Thyroid gland (tissue), 4 donors: ENCODE measurements at places on chromosomes 6 and 20. TPM values are rescaled to one million over a fixed set of nuclear protein-coding genes. Genes with fewer than 3 reads are reported as not detected.

Gene HELZ2
- 40.6 TPM for total RNA-seq

Gene SLC24A3
- total RNA-seq, result 4.0 TPM

DNA sequence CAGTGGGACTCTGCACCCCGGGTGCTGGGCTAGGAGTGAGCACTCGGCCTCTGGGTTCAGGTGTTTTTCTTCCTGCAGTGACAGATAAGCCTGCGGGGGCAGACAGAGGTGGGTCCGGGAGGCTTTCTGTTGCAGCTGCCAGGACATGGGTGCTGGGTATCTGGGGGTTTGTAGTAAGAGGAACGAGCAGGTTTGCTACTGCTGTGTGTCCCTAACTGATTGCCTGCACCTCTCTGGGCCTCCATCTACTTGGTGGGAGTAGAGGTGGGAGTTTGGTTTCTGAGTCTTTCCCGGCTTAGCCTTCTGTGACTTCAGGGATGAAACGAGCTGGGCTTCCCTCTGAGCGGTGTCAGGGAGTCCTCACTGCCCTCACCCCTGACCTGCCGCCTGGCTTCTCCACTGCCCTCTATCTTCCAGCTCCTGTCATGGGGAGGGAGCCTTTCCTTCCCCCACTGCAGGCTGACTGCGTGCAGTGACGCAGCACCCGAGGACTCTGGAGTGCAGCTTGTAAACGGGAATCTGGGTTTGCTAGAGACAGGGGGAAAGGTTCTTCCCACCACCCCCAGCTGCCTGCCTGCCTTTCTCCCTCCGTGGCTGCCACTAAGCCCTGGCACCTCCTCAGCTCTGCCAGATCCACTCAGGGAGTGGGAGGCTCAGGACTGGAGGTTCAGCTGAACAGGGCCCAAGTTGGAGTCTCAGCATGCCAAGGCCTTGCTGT, 6.7 kb downstream of the DLGAP4 start:
- no peaks in the 10 kb centered on the region for H3K27me3 ChIP-seq
- H3K27ac ChIP-seq, result no peak overlapping the region
- no peaks in the 10 kb centered on the region for H3K4me1 ChIP-seq
- H3K4me3 ChIP-seq, result no peak overlapping the region
- DNase-seq, result no peak
- H3K36me3 ChIP-seq, result no peaks in the 10 kb centered on the region

- H3K36me3 ChIP-seq, result no peaks in the 10 kb centered on the region
- no peak for DNase-seq
- no peaks in the 10 kb centered on the region for H3K4me1 ChIP-seq
- H3K27ac ChIP-seq, result no peak within 1 kb of the TSS
Measured at GRCh38 chr6:49499623-49500022, at the start of gene GLYATL3. Gene GLYATL3 (plus strand): TSS chr6:49499923. CDS start chr6:49511991, 12,068 bp downstream.

DNA sequence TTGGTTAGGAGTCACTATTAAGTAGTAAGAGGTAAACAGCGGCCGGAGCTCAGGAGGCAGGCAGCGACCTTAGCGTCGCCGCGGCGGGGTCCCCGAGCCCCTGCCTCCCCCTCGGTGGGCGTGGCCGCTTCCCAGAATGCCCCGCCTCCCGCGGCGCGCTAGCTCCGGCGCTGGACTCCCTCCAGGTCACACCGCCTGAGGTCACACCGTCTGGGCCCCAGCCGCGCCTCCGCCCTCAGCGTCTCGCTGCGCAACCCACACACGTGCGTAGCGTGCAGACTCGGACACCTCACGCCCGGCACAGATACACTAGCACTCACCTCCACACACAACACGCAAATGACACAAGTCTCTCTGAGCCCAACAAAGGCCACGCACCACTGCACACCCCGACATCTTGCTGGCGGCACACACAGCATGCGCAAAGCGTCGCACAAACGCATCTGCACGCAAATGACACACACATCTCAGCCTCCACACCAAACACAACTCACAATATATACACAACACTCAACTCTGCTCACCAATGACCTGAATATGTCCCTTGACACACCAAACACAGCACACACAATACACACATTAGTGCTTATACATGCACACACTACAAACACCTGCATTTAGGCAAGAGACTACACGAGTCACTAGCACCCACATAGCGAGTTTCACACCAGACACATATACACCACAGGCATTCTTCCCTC, 17.6 kb upstream of the CDKN1A start:
- peaks cover 9% of the 10 kb centered on the region for H3K4me1 ChIP-seq
- DNase-seq, result peak; percentile 59
- H3K4me3 ChIP-seq, result no peak overlapping the region

GRCh38 chr6:41560431-41561192, 14.4 kb downstream of the FOXP4 start:
- H3K27me3 ChIP-seq, result no peaks in the 10 kb centered on the region
- H3K27ac ChIP-seq, result no peak overlapping the region
- H3K4me1 ChIP-seq, result peaks cover 59% of the 10 kb centered on the region

DNA sequence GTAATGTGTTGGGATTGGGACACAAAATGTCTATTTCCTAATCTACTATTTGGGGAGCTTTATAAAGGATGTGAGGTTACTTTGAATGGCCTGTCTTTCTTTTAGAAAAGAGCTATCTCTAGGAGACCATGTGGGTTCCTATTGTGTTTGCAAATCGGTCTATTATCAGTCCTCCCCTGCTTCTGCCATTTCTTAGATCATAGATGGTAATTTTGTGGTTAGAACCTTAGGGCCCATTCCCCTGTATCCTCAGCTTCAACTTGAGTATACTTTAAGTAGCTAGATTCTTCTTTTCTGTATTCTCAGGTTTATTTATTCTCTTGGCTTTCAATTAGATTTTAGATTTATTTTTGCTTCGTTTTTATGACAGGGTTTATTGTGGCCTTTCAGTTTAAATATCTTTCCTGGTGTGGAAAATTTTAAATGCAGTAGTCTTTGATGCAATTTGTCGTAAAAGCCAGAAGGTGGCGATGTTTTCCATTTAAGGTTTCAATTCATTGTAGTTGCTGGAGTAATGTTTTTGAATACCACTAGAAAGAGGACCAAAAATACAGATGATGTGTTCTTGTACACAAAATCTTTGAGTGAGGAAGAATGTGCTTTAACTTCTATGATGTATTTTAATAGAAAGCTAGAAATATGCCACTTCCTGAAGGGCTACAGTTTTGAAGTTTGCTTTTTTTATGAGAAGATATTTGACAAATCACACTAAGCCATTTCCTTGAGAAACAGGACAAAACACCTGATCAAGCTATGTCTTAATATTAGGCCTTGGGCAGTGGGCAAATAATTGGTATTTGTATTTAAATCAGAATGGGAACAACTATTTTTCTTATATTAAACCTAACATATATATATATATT, 20.3 kb downstream of the TBPL1 start:
- no peak overlapping the region for H3K4me3 ChIP-seq
- no peaks in the 10 kb centered on the region for H3K36me3 ChIP-seq
- H3K4me1 ChIP-seq, result peaks cover 6% of the 10 kb centered on the region
- no peak for DNase-seq
- no peaks in the 10 kb centered on the region for H3K27me3 ChIP-seq
- no peak overlapping the region for H3K27ac ChIP-seq

- H3K4me3 ChIP-seq, result no peak overlapping the region
- no peaks in the 10 kb centered on the region for H3K27me3 ChIP-seq
- H3K36me3 ChIP-seq, result no peaks in the 10 kb centered on the region
- no peak overlapping the region for H3K27ac ChIP-seq
- H3K4me1 ChIP-seq, result peaks cover 3% of the 10 kb centered on the region
- no peak for DNase-seq
Measured at GRCh38 chr6:107509506-107509905, 19.6 kb downstream of the SOBP start.
